B cell (primary cell): ENCODE measurements at places on chromosomes 16 and 17.
A peak's percentile ranks its signal among the peaks of the same experiment; 100 is the strongest.

DNA sequence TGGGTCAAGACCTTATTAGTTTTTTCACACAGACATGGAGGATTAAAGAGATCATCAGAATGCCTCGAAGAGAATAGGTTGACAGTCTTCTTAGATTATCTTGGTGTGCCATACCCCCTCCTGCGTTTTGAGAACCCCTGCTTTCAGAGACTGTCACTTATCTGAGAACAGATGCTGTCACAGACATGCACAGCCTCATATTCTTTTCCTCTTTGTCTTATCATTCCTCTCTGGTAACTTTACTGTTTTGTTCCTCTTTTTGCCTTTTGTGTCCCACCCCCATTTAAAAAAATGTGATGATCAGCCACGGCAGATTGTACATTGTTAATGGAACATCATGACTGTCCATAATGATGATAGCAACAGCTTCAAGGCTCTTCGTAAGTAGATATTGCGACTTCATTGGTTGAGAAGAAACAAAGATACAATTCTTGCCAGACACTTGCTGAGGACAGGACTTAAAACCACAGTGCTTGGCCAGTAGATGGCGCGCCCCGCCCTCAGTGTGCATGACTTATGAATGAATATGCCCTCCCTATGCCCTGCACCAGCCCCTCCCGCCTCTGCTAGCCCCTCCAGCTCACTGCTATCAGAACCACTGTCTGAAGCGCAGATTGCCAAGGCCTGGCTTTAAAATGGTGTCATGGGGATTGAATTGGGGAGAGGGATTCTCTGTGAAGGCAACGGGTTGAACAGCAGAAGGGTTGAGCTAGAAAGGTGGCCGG is 2.6 kb upstream of the PITPNC1 start:
- peak; percentile 89 for DNase-seq

- no peak for DNase-seq
Measured at GRCh38 chr17:15947271-15947670, 2.3 kb downstream of the ADORA2B start.

GRCh38 chr16:88393034-88393433 is 10.3 kb downstream of the ZNF469 start:
- no peak for DNase-seq

GRCh38 chr16:87507351-87508069 is 14.7 kb upstream of the ZCCHC14 start:
- no peak for DNase-seq

- DNase-seq = no peak
Measured at GRCh38 chr16:86930001-86930400, 351.7 kb downstream of the FOXL1 start.

DNA sequence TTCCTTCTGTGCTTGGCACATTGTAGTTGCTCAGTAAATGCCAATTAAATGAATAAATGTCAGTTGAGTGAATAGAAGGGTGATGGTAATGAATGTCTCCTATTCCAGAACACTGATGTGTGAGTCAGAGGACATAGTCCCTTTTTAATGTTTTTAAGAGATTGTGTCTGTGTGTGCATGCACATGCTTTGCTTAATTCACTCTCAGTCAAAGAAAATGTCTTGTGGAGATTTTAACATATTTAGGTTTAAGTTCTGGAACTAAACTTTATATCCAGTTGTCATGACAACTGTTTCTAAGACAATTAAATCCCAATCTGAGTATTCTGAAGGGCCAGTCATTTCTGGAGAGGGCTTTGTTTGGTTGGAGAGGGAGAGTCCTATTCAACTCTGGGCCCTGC is 255.3 kb upstream of the CDH11 start:
- DNase-seq = no peak

DNA sequence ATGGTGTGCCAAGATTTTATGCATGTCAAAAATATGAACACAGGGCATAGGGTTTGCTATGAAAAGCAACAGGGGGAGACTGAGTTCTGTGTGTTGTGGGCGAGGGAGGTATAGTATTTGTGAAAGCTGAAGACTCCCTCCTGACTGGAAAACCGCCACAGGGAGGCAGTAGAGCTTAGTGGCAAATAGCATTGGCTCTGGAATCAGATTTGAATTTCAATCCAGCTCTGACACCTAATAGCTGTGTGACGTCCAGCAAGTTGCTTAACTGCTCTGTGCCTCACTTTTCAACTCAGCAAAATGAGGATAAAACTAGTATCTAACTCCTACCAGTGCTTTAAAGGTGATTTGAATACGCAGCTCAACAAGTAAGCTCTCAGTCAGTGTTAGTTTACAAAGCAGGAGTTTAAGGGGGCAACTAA is 22.0 kb downstream of the KPNA2 start:
- DNase-seq = peak; percentile 49

- DNase-seq = no peak
Measured at GRCh38 chr17:70775679-70776078, 606.3 kb downstream of the KCNJ2 start.

- no peak for DNase-seq
Measured at GRCh38 chr16:66113223-66113622, 253.3 kb upstream of the CDH5 start.

GRCh38 chr16:12455287-12455798 is 348.3 kb downstream of the CPPED1 start:
- DNase-seq = peak; percentile 39

GRCh38 chr16:56363181-56363716 is 62.1 kb downstream of the AMFR start:
- no peak for DNase-seq

DNA sequence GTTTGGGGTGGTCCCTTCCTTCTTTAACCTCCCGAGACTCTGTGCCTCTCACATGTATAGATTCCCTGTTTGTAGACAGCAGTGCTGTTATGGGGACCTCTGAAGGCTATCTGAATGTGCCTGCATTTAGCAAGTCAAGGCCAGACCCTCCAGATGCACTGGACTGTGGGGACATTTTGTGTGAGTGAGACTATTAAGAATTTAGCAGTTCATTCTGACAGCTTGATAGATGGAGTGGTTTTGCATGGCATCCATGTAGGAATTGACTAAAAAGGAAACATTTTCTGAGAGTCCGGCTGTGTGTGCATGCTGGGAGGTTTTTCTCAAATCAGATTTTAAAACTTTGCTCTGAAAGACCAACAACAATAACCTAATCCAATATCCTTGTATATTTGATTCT is 226.3 kb downstream of the MSI2 start:
- DNase-seq = no peak

GRCh38 chr16:73122604-73123391 is 74.9 kb upstream of the ZFHX3 start:
- DNase-seq = no peak

DNA sequence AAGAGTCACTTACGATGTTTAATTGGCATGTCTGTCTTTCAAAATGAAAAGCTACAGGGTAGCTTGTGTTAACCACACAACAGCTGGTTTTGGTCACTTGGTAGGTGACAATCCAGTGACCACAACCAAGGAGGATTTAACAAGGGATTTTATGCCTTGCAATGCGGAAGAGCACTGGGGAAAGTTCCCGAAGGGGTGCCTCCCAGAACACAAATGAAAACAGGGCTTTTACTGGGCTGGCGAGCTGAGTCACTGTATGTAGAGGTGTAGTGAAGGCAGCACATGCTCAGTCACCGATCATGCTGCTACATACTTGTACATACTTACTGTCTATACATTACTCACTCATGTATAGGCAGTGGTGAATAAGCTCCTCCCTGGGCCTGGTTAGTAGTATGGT is 483.5 kb downstream of the CDH13 start:
- DNase-seq = no peak

GRCh38 chr16:30925995-30926811 is 2.8 kb downstream of the FBXL19 start:
- DNase-seq = no peak

DNA sequence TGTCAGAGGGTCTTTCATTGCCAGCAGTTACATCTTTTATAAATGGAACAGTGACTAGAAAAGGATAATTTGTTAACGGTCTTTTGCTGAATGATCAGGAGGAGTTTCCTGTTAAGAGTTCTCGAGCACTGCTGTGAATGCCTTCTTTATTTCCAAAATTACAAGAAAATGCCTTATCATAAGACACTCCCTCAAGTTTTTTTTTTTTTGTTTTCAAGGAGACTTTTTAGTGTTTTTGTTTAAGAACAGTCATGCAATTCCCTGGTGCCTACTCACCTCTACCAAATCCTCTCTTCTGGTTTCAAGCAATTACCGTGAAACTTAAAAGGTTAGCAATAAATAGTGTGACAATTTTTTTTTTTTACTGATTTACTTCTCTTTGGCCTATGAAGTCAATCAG is 19.0 kb upstream of the VWA3A start:
- no peak for DNase-seq

DNA sequence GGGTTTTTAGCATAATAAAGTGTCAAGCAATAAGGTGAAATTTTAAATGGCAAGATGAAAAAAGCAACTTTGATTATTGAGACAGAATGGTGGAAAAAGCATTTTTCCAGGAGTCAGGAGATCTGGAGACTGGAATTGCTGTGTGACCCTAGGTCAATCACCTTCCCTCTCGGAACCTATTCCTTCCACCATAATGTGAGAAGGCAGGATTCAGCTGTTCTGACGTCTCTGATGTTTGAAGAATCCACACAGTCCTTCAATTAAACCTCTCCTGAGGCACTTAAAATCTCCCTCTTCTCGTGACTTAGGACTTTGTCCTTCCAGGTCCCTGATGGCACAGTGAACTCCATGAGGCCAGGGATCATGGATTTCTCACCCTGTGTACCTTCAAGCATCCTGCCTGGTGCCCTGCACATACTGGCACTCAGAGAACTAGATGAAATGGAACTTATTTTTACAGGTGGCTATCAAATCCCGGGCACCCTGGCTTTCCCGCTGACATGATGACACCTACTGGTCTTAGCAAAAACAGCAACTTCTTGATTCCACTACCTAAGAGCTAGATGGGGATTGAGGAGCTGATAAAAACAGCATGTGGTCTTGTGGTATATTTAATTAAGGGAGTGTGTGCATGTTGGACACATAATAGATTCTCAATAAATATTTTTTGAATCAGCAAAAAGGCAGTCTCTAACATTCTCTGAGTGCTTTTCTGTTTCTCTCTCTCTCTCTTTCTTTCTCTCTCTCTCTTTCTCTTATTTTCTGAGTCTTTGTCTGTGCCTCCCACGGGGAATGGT is 2.3 kb upstream of the CCDC182 start:
- DNase-seq = peak; percentile 75

- DNase-seq = no peak
Measured at GRCh38 chr16:83409347-83409746, 398.4 kb upstream of the HSBP1 start.

DNA sequence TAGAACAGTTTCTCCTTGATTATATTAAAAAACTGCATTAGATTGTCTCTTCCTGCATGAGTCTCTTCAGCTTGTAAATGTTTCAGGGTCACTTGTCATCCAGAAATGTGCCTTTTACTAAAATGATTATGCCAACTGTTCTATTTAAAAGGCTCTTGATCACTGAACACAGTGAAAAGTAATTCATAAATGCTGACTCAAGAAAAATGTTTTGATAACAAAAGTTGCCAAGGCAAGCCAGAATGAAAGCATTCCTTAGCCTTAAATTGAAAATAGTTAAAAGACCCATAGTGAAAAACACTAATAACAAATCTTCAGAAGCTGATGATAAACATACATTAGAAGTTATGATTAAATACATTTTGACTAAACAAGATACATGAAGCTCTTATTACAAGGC is 356.0 kb upstream of the KIF2B start:
- DNase-seq = no peak

DNA sequence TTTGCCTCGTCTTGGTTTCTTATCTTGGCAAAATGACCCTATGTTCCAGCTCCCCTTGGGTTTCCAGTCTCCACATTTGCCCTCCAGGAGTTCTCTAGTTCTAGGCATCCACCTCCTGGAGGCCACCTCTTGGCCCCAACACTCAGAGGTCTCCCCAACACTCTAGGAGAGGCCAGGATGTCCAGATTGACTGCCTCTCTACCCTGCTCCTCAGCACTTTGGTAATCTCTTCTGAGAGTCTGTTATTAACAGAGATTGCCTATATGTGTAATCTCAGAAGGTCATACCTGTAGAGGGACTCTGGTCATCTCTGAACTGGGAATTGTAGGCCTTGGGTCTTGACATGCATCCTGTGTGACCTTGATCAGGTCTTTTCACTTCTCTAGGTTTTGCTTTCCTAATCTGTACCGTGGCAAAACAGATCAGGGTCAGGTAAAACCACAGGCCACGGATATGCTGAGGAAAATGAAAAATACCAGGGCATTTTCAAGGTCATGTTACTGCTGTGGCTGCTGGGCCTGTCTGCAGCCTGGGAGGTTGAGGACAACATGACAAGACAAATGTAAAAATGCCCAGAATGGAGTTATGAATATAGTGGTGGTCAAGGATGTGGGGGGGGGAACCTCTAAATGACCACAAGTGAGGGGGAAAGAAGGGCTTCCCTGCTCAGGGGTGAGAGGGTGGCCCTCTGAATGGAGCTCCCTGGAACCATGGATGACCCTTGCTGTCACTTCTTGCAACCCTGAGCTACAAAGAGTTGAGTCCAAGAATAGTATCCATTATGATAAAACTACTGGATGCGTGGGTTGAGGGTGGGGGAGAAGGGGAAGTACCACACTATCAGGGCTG is 5.0 kb upstream of the CCL4L2 start:
- DNase-seq = no peak

DNA sequence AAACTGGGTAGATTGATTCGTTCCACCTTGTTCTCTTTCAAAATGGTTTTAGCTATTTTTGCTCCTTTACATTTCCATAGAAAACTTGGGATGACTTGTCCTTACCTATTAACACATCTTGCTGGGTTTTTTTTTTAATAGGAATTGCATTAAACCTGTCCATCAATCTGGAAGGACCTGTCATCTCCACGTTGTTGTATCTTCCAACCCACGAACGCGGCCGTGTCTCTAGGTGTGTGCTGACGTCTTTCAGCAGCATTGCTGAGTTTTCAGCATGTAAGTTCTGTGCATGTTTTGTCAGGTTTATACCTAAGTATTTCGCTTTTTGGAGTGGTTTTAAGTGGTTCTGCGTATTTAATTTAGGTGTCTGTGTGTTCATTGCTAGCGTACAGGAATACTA is 60.4 kb upstream of the GNG13 start:
- no peak for DNase-seq

DNA sequence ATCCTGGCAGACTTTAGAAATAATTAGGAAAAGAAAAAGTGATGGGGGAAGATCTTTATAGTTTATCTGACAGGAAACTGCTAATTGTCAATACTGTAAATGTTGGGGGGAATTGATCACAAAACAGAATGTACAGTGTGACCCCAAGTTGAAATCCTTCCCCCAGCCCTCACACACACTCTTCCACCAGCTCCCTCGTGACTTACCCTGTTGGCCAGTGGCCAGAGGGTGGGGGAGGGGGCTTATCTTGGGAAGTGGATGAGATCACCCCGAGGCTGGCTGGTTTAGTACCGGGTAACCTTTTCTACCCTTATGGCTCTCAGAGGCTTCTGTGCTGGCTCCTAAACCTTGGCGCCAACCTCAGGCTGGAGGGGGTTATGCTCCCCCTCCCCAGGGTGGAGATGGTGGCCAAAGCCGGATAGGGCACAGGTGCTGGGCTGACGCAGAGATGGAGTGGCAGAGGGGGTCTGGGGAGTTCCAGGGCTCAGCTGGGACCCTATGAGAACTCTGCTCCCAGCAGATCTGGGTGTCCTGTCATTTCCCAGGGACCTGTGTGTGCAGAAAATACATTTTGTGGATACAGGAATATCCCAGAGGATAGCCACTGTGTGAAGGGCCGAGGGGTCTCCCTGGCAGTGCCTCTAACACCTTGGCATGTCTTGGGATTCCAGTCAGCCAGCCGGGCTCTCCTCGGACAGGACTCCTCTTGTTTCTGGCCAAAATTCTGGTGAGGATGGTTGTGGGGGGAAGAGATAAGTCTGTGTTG is 18.6 kb downstream of the CDH16 start:
- DNase-seq = no peak

GRCh38 chr17:39935909-39936308 is 8.4 kb downstream of the LRRC3C start:
- DNase-seq = no peak

- DNase-seq = no peak
Measured at GRCh38 chr17:8365143-8365542, 11.4 kb downstream of the KRABD2 start.
